ENCODE measurements at places on chromosomes 1 and 21.

GRCh38 chr1:204285436-204286305 is 71.9 kb upstream of the GOLT1A start:
- no peak for DNase-seq

DNA sequence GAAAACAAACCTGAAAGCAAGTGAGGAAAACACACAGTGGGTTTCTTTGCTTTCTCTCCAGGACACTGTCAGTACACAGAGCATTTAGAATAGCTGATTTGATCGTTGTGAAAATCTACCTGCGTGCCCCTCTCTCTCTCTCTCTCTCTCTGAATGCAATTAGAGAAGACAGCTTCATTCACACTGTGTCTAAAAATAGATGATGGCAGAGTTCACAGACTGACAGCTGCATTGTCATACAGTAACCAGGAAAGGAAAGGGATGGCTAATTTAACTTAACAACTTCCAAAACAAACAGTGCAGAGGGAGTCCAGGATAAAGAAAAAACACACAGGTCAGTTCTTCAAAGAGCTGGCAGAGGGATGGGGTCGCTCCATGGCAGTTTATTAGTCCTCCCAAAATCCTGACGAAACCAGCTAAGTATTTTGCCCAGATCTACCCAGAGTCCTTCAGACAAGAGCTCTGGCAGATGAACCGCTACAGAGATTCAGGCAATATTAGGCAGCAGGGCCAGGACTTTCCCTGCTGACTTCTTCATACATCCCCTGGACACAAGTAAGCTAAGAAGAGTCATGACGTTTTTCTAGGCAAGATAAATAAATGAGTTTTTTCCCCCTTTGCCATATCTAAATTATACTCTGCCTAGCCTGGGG is 58.9 kb downstream of the WLS start:
- no peak for DNase-seq

DNA sequence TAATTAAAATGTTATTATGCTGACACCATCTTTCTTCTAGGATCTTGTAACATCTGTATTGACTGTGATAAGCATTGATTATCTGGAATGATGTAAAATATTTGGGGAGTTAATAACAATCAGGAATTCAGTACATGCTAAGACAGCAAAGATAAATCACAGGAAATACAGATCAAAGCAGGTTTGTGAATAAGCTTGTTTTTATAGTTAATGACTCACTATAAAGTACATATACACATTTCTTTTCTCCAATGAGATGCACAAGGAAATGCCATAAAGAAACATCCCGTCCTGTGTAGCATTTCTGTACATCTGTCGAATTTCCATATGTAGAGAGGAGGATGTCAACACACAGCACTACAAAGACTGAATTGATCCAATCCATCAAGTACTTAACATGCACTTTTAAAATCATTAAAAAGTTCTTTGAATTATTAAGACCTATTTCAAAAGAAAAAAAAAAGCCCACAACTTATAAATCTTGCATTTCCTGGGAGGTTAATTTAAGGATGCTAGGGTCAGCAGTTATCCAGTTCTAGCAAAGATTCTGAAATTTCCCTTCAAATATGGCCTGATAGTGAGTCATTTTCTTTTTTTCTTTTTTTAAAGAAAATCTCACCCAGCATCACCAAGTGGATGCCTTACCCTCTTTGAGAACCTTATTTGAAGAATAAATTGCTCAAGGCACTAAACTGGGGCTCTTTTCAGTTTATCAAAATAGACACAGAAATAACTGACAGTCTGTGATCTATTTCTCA is 243.2 kb upstream of the NR5A2 start:
- no peak for DNase-seq

DNA sequence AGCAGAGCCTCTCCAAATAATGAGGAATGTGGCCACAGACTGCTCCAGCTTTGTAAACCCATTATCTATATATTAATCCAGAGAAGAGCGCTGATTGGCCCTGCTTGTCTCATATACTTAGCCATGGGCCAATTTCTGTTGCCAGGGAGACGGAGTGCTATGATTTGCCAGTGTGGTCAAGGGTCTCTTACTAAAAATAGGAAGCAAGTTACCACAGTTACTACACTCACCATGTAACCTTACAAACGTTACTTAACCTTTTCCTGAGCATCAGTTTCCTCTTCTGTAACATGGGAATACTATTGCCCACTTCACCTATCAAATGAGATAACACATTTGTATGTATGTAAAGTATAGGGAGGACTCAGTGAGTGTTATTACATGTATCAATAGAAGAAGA is 7.7 kb upstream of the S100A2 start:
- no peak for DNase-seq
